NCI-H2107 (cell line): ENCODE measurements at places on chromosomes 4 and X.

DNA sequence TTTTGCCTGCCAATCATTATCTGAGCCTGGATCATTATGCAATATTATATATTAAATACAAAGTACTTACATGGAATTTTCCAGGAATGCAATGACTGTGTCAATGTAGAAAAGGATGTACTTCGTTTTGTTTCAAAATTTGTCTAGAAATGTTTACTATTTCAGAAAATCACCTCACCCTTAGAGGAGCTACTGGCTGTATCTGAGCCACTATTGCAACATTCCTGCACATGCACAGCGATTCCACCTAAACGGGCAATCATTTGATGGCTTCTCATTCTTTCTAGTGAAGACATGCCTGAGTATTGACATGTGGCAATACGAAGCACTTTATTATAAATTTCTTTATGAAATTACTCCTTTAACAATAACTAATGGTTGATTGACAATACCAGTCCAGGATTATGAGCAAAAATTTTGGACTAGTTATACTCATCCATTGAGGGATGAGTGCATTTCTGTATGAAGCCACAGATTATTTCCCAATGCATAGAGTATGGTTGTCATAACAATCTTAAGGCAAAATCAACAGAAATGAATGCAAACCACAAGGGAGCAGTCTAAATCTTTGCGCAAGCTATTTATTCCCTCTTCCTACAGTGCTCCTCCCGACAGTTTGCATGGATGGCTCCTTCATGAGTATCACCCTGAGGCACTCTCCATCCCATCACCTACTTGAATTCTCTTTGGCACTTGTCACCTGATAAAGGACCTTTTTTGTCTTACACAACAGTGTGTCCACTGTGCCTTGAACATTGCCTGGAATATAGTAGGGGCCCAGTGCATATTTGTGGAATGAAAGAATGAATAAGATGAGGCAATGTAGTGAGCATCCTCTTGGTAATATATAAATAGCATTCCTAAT is 35.8 kb upstream of the MMAA start:
- DNase-seq = no peak

GRCh38 chr4:90824266-90825150 is 697.3 kb downstream of the CCSER1 start:
- no peak for DNase-seq

- DNase-seq = no peak
Measured at GRCh38 chr4:71472946-71473345, 134.1 kb downstream of the SLC4A4 start.

DNA sequence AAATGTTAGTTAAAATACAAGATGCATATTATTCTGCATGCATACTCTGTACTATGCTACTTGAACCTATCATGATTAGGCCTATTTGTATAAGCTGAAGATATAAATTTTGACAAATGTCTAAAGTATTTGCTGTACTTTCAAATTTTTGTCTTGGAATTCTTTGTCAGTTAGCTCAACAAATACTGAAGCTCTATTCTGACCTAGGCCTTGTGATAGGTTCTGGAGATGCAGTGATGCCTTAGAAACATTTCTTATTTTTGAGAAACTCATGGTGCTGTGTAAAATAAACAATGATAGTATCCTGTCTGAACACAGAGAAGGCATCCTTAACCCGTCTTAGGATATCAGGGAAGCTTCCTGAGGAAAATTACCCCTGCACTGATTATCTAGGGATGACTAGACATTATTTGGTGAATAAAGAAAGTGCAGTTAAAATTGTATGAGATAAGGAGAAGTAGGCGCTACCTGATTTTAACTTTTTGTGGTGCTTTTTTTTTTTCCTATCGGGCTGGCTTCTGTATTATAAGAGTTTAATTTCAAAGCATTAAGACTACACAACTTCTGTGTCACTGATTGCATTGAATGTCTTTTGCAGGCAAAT is 43.4 kb downstream of the MOB1B start:
- no peak for DNase-seq

GRCh38 chrX:50204364-50204899 is at the start of gene CCNB3:
Gene CCNB3 (plus strand): TSS chrX:50204765. CDS start chrX:50285164, 80,399 bp downstream.
- DNase-seq = peak; percentile 68

DNA sequence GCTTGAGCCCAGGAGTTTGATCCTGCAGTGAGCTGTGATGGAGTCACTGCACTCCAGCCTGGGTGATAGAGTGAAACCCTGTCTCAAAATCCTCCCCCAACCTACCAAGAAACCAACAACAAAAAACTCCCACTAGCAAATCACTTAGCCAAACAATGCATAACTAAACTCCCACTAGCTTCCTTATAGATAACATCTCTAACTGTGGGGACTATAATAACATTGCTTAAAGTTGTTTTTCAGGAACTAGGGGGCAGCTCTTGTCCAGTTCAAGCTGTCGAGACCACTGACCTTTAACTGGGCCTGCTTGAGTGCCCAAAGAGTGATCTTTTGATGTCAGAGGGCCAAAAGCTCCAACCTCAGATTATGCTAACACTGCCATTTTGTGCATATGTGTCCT is 81.7 kb downstream of the FREM3 start:
- no peak for DNase-seq

- no peak for DNase-seq
Measured at GRCh38 chr4:173169178-173169427, 492 bp downstream of the GALNT7 start.

DNA sequence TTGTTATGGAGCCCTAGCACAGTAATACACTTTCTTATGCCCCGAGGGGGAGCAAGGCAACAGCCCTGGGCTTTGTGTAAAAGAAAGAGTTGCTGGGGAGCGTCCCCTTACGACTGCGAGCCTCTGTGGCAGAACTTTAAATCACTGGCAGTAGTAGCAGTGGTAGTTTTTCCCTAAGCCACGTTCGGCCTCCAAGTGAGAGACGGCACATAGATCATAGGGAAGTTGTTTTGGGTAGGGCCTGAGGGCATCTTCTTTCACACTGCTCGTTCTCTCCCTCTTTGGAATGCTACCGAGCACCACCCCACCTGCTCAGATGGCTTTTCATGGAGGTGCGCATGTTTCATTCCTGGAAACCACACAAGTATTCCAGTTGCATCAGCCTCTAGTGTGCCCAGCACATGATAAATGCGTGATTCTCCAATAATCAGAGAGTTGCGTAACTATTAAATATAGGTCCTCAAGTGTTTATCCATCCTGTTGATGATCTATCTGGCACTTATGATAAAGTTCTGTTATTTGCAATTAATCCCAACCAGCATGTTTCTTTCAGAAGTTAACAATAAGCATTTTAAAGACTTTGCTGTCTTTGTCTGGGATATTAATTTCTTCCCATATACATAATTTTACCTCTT is 7.0 kb upstream of the SYNPO2 start:
- DNase-seq = no peak

DNA sequence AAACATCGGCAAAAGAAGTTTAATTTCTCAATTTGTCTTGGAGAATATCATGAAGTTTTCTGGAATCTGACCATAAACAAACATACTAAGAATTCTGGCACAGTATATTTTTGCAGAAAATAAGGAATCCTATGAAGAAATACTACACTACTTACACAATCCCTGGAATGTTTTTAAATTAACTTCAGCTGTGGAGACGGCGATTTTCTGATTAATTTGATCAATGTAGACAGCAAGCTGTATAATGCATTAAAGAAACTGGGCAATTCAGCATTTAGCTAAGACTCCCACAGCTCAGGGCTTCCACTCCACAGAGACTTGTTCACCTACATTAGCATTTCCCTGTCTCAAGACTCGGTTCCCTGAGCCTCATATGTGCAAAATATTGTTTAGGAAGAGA is 12.2 kb downstream of the EGFL6 start:
- DNase-seq = no peak

- no peak for DNase-seq
Measured at GRCh38 chr4:3420956-3421355, 20.8 kb upstream of the HGFAC start.
